NCI-H187 treated with DMSO at 0.1 percent for 48 hours (cell line): ENCODE measurements at places on chromosomes 7 and 10.

GRCh38 chr10:113613427-113613826 is 50.4 kb downstream of the NRAP start:
- DNase-seq: no peak

DNA sequence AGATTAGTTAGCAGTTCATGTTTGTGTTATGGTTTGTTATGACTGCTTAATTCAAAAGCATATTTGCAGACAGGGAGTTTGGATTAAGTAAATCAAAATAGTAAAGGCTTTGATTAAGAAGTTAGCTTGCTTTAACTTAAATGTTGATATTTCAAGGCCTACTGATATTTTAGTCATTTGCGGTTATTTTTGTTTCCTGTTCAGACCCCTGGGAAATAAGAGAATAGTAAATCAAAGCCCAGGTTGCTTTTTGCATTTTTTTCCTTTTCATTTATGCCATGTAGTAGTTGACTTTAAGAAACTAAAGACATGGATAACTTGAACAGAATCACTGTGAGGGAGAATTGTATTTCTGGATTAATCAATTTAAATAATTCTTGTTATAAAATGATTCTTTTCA is 77.3 kb downstream of the HDAC9 start:
- no peak for DNase-seq

GRCh38 chr10:86756511-86757112 is at the start of gene BMPR1A:
Gene BMPR1A, plus strand, starts transcription at chr10:86756619. Its CDS starts 119,400 bp downstream, at chr10:86876019.
- no peak for DNase-seq

GRCh38 chr7:99012722-99013121 is 131.2 kb downstream of the SMURF1 start:
- no peak for DNase-seq

GRCh38 chr7:37151741-37152413 is 296.8 kb downstream of the ELMO1 start:
- no peak for DNase-seq

DNA sequence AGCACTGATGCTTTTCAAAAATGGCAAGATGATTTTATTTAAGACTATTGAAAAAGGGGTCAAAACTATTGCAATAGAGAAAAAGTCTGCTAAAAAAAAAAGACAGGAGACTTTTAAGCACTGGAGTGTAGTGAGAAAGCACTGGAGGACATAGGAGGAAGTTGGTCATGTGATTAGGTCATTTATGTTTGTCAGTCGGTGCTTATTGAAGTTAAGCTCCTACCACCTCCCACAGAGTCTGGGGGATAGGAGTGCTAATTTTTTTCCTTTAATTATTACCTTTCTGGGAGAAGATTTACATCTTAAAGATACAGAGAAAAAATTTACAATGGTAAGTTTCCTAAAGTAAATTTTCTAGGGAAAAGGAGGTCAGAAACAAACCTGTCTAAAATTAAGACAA is 80.2 kb upstream of the TMEM229A start:
- DNase-seq: no peak

DNA sequence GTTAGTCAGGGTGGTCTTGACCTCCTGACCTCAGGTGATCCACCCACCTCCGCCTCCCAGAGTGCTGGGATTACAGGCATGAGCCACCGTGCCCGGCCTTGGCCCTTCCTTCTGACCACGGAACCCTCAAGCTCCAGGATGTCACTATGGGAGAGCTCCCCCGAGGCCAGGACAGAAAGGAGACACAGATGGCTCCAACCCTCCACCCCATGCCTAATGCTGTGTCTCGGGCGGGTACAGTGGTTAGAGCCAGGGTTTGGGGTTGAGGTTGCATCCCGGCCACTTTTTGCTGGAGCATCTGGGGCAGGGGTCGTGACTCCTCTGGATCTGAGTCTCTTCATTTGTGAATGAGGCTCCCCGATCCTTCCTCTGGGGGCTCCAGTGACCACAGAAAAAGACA is 8.1 kb downstream of the MYL10 start:
- no peak for DNase-seq

DNA sequence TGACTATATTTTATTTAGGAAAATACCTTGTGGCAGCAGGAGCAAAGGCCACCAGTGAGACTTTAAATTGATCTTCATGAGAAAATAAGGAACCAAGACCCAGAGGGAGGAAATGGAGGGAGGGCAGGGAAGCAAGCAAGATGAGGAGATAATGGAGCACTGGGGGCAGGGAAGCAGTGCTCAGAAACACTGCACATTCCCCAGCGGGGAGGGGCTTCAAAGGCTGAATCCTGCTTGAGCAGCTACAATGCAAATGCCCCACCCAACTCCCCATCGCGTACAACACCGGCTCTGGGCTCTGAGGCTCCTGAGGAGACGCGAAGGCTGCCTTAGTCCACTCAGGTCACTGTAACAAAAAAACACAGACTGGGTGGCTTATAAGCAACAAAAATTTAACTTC is 503.8 kb downstream of the GRID1 start:
- DNase-seq: no peak

DNA sequence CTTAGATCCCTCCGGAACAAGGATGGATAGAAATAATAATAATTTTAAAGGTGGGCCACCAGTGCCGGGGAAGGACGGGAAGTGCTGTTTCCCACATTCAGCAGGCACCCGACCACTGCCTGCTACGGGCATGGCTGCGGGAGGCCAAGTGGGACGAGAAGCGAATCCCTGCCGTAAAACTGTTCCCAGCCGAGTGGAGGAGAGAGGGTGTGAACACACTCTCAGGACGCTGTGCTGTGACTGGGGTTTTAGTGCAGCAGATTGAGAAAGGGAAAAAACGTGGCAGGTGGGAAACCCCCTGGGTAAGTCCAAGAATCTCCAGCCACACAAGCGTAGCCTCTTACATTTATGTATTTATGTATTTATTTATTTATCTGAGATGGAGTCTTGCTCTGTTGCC is 158.8 kb downstream of the DNAJB6 start:
- DNase-seq: no peak

DNA sequence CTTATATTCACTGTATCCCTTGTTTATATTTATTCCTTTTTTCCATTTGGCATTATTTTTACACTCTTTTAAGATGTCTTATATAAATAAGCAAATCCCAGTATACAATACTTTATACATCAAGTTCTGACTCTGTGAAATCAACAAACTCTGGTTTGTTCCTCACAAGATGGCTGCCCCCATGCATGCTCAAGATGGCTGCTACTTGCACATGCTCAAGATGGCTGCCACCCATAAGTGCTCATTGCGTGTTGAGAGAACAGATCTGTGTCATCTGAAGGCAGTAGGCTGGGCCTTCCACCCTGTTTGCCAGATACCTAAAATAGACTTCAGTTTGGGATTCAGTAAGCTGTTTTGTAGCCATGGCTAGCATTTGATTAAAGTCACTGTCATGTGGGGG is 666.2 kb downstream of the TYW1 start:
- no peak for DNase-seq

GRCh38 chr10:81473755-81474154 is 401.2 kb upstream of the NRG3 start:
- DNase-seq: no peak

GRCh38 chr7:111265394-111265793 is 174.5 kb downstream of the LRRN3 start:
- no peak for DNase-seq

- DNase-seq: no peak
Measured at GRCh38 chr10:132037676-132037975, 28.1 kb upstream of the JAKMIP3 start.

DNA sequence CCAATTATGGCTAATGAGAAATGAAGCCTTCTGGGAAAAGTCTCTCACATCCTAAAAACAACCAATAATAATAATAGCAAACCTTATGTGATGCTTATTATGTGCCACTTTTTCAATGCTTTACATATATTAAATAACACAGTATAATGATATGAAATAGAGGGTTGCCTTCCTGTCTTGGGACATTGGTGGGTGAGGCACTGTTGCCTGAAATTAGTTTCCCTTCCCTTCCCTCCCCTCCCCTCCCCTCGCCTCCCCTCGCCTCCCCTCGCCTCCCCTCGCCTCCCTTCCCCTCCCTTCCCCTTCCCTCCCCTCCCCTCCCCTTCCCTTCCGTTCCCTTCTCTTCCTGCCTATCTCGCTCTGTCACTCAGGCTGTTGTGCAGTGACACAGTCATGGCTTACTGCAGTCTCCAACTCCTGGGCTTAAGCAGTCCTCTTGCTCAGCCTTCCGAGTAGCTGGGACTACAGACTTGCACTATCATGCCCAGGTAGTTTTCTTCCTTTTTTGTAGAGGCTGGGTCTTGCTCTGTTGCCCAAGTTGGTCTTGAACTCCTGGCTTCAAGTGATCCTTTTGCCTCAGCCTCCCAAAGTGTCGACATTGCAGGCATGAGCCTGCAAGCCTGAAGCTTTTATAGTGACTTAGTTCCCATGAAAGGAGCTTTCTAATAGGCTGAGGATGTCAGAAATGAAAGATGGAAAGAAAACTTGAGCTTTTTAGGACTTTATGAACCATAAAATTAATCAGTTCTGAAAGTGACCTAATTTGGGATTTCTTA is 47.9 kb downstream of the PHTF2 start:
- no peak for DNase-seq

GRCh38 chr7:50412973-50413372 is 37.2 kb downstream of the FIGNL1 start:
- DNase-seq: no peak

- no peak for DNase-seq
Measured at GRCh38 chr7:112019932-112020331, 186.3 kb downstream of the DOCK4 start.

DNA sequence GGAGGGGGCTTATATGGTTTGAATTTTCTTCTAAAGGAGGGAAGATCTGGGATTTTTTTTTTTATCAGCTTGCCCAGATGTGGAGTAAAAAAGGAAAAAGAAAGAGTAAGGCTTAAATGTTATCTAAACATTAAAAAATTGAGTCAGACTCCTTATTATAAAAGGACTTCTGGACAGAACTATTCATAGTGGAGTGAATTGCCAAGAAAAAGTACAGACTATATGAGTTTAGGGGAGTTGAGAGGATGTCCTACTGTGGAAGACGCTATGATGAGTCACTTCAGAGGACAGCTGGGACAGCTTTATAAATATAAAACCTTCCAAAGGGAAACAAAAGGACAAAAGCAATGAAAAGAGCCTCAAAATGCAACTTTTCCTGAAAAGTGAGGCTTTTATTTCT is 73.0 kb downstream of the TFPI2 start:
- no peak for DNase-seq

DNA sequence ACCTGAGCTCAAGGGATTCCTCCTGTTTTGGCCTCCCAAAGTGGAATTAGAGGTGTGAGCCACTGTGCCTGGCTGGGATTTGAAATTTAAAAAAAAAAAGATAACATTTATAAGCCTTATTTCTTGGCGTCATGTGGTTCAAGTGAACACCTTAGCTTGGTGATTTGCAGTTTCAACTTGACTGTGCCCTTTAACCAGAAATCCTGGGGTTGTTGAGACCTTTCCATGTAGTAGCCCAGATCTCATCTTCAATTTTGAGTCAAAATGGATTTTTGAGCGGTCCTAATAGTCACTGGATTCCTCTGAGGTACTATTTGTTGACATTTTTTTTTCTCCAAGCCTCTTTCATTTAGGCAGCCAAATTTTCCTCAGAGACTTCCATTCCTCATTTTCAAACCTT is 29.5 kb upstream of the FBXW4 start:
- no peak for DNase-seq

DNA sequence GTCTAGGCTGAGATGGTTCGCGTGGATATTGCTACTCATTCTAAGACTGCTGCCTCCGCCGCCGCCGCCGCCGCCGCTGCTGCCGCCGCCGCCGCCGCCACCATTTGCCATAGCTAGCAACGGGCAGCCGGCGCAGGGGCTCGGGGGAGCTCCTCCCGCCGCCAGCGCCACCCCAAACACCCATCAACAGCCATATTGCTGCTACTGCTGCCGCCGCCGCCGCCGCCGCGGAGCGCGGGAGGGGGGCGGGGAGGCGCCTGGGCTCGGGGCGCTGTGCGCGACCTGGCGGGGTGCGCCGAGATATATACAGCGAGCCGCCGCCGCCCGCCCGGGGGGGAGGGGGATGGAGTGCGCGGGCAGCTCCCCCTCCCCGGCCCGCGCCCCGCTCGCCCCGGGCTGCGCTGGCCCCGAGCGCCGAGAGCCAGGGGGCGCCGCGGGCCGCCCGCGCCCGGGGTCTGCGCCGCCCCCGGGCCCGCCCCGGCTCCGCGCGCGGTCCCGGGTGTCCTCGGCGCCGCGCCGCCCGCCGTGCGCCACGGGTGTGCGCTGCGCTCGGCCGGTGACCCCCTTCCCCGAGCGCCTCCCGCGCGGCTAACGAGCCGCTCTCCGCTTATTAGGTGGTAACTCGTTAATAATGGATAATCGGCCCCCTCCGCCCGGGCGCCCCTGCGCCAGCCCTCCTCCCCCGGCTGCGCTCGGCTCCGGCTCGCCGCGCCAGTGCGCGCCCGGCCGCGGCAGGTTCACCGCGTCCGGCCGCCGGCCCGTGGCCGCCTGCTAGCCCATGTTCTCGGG is at the start of gene KCNMA1:
Gene KCNMA1 (minus strand): TSS at position 277 of the 789 bp plus-strand sequence.
- no peak for DNase-seq

DNA sequence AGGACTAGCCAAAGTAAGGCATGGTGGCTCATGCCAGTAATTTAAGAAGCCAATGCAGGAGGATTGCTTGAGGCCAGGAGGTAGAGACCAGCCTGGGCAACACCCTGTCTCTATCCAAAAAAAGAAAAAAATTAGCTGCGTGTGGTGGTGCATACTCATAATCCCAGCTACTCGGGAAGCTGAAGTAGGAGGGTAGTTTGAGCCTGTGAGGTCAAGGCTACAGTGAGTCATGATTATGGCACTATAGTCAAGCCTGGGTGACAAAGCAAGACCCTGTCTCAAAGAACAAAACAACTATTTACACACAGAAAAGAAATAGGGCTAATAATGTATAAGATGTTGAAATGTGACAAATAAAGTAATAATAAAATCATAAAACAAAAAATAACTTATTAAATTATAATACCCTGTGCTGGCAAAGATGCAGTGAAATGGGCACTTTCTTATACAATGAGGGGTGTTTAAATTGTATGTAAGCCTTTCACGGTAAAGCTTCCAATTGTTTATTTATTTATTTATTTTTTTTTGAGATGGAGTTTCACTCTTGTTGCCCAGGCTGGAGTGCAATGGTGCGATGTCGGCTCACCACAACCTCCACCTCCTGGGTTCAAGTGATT is 175.2 kb downstream of the TPST1 start:
- DNase-seq: no peak

- DNase-seq: no peak
Measured at GRCh38 chr7:129841465-129841864, 111.3 kb downstream of the UBE2H start.

- DNase-seq: no peak
Measured at GRCh38 chr10:18684953-18685352, 25.7 kb downstream of the ARL5B start.

GRCh38 chr10:21417172-21417712 is 108.2 kb downstream of the SKIDA1 start:
- DNase-seq: no peak

- DNase-seq: no peak
Measured at GRCh38 chr7:82633592-82633991, 190.0 kb upstream of the CACNA2D1 start.

- DNase-seq: no peak
Measured at GRCh38 chr7:16921151-16921550, 39.4 kb upstream of the AGR3 start.

GRCh38 chr7:70830060-70830395 is 301.9 kb upstream of the GALNT17 start:
- DNase-seq: no peak

GRCh38 chr7:77565917-77566316 is 28.8 kb downstream of the PTPN12 start:
- DNase-seq: no peak
